ENCODE measurements at places on chromosomes 13 and 19.
A peak's percentile ranks its signal among the peaks of the same experiment; 100 is the strongest.

DNA sequence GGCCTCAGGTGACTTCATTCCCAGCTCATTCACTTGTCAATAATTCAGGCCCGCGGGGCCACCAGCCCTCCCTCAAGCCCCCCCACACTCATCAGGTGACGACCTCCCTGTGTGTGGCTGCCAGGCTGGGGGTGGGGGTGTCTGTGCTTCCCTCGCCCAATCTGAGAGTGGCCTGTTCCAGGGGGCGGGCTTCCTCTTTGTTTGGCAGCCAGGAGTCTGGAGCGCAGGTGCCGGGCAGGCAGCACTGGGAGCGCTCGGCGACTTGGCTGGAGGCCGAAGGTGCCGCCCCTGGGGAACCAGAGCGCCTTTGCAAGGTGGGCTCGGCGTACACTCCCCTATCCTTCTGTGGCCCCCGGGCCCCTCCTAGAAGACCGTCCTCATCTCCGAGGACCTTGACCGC, 5.4 kb upstream of the ZNF98 start:
- no peak for DNase-seq

DNA sequence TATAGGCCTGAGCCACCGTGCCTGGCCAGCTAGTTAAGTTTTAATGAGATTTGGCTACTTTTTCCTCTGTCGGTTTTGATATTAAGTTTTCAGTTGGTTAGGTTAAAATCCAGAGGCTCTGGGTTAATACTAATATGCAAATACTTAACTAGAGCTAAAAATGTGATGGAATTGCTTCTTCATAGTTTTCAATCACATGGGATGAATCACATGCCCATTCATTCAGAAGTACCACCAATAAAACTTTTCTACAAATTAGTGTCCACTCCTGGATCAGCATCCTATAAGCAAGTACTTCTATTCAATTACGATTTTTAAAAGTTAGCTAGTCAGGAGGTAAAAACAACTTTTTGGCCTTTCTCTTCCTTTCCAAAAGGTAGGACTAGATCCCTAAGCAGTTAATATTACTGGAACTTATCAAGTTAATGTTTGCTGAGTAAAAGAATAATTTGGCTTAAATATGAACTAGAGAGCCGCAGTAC, 4.3 kb downstream of the SLC25A30 start:
- no peak for DNase-seq

GRCh38 chr19:44796701-44797115, 12.2 kb upstream of the BCAM start:
- DNase-seq: peak; percentile 23

GRCh38 chr13:110664041-110664440, 41.9 kb downstream of the CARS2 start:
- DNase-seq: no peak

- DNase-seq: no peak
Measured at GRCh38 chr19:570251-570686, 2.1 kb upstream of the BSG start.

DNA sequence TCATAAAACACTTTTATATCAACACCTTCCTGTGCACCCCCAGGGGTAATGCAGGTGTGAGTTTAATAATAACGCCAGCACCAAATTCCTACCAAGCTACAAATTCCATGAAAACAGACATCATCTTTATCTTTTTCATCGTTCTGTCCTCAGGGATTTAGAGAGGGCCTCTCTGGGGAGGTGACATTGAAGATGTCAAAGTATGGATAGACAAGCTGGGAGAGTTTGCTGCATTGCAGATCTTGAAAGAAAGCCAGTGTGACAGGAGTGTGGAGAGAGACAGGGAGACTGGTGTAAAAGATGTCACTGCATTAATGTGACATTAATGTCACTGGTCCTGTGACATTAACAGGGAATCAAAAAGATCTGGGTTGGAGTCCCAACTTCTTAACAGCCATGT, 10.1 kb downstream of the CACNG6 start:
- DNase-seq: no peak

GRCh38 chr13:33543089-33543459, 257.5 kb upstream of the STARD13 start:
- no peak for DNase-seq

DNA sequence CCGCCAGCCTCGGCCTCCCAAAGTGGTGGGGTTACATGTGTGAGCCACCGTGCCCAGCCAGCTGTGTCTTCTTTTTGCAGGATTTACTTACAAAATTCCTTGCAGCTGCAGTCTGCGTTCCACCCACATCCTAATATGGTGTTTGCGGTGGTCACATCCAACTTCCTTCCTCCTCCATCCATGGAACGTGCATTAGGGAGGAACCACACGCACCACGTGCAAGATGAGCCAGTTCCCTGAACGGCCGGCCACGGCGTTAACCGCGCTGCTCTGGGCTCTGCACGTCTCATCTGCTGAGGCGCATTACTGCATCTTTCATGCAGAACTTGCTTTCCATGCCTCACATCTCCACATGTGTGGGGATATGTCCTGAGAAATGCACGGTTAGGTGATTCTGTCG, 13.0 kb upstream of the SIGLEC11 start:
- no peak for DNase-seq

GRCh38 chr13:36918246-36919131, 1.5 kb downstream of the SMAD9 start:
- DNase-seq: no peak
